ENCODE measurements at places on chromosomes 4 and X.
A peak's percentile ranks its signal among the peaks of the same experiment; 100 is the strongest.

DNA sequence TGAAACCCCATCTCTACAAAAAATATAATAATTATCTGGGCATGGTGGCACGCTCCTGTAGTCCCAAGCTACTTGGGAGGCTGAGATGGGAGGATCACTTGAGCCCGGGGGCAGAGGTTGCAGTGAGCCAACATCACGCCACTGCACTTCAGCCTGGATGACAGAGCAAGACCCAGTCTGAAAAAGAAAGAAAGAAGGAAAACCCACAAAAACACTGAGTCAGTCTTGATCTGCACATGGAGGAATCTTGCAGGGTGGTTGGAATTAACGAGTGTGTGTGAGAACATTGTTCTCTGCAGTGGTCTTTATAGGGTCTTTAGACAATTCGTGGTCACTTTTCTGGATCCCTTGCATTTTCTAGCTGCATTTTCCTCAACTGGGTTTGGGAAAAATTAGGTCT, 23.2 kb downstream of the ADD1 start:
- peak; percentile 46 for DNase-seq

DNA sequence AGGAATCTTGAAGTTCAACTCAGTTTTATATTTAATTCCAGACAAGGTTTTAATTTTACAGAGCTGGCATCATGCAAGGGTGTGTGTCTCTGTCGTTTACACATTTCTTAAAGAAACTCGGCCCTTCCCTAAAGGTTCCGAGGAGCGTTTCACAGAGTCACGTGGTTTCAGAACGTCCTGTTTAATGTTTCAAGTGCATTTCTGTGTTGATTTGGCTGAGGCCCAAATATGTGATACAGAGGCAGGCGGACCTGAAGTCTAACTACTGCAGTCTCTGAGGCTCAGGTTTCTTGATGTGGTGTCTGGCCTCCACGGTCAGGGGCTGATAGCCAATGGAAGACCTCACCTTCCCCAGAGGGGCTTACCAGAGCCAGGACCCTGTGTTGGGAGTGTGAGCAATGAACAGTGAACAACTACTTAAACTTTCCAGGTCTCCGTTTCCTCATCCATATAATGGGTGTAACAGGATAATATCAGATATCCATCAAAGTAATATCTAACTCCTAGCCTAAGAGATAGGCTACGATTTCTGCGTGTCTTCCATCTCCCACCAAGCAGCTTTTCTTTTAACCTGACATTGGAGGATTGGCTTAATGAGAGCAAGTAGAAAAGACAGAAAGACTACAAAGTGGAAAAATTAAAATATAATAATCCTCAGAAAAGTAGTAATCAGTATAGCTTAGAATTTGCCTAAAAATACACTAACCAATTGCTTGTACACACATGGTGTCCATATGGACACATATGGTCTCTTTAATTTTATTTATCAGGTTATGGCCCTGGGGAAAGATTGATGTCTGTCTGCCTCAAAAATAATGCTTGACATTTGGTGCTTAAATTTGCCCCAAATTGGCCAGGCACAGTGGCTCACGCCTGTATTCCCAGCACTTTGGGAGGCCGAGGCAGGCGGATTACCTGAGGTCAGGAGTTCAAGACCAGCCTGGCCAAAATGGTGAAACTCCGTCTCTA, 50.0 kb upstream of the TRIM2 start:
- DNase-seq = peak; percentile 34

GRCh38 chr4:65646136-65646535, 24.2 kb downstream of the EPHA5 start:
- DNase-seq = no peak

DNA sequence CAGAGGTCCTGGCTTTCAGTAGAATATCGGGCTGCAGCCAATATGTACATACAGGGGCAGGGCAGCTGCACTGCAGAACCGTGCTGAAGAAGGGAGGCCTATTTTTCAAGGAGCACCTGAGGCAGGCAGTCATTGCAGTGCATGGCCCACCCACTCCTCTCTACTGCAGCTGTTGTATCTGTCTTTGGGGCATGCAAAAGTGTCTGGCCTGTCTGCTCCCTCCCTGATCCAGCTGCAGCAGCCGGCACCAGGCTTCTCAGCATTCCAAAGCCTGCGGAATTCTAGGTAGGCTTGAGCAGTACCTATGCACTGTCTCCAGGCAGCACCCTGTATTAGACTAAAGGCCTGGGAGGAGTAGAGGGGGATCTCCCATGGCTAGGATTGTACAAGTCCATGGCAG, 415.2 kb upstream of the MAGEB16 start:
- no peak for DNase-seq

DNA sequence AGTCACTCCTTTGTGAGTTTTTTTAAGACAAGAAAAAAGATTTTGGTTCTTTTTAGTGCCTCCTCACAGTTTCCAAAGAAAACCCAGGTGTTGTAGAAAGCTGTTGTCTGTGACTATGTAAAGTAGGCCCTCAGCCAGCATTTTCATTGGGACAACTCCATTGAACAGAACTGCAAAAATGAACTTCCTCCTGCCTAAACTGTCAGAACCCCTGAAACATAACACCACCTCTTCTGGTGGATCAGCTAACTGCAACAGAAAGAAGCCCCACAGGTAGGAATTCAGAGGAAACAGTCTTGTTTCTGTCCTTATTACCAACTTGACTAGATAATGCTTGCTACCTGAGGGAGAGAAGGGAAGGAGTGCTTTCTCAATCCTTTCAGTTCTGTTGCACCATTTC, 3.4 kb upstream of the ATP11C start:
- no peak for DNase-seq

DNA sequence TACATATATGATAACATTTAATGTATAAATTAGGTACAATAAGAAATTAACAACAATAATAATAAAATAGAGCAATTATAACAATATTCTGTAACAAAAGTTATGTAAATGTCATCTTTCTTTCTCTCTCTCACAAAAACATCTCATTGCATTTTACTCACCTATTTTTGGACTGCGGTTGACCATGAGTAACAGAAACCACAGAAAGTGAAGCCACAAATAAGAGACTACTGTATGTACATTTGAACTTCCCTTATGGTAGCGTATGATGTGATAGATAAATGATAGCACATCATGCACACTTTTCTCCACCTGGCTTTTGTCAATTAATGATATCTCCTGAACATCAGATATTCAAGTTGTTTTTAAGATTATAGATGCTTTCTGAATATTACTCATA, 80.5 kb downstream of the HNRNPD start:
- no peak for DNase-seq

DNA sequence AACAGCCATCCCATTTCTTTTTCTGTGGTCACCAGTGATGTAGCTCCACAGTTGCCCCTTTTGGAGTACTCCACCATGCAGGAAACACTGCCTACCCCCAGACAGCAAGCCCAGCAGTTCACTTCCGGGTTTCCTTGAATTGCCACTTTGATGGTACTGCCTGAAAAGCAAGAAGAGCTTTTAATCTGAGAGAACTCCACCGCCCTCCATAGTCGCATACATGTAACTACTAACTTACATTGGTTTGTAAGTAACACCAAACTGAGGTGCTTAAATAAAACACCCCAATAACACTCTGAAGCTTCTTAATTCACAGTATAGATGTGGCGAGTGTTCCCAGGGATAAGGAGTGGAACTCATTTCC, 53.6 kb upstream of the HPSE start:
- DNase-seq = no peak

GRCh38 chr4:57220734-57221133, 110.5 kb upstream of the IGFBP7 start:
- no peak for DNase-seq

DNA sequence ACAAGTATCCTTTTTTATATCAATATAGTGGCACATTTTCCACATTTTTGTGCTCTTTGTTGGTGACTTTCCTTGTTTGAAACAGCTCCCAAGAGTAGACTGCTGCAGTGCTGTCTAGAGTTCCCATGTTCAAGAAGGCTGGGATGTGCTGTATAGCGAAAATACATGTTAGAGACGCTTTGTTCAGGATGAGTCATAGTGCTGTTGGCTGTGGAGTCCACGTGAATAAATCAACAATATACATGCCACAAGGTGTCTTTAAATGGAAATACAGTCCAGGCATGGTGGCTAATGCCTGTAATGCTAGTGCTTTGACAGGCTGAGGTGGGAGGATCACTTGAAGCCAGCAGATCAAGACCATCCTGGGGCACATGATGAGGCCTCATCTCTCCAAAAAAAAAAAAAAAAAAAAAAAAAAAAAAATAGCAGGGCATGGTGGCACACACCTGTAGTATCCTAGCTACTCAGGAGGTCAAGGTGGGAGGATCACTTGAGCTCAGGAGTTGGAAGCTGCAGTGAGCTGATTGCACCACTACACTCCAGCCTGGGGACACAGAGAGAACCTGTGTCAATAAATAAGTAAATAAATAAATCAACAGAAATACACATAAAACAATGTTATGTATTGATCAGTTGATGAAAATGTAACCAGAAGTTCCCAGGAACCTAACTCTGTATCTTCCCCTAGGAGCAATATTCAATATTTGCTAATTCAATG, 256.8 kb upstream of the STS start:
- DNase-seq = no peak

DNA sequence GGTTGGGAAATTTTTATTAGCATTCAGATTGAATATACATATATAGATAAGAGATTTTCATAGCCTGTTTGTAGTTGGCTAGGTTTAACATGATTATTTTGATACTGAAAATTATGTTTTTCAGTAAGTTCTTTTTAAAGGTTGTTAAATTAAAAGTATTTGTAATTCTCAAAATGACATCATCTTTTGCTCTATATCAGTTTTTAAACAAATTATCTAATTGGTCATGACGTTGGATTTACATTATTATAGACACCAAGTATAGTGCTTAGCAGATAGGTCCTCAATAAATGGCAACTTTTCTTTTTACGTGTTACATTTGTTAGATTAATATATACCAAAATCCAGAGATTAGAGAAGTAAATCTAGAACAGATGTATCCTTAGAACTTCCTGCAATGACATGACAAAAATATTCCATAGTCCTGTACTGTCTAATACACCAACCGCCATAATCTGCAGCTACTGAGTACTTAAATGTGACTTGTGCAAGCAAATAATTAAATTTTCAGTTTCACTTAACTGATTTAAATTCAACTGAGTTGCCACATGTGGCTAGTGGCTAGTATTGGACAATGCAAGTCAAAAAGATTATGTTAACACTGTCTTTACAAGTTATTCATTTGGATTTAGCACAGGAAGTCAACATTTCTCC, 1613.1 kb upstream of the TENM3 start:
- no peak for DNase-seq

DNA sequence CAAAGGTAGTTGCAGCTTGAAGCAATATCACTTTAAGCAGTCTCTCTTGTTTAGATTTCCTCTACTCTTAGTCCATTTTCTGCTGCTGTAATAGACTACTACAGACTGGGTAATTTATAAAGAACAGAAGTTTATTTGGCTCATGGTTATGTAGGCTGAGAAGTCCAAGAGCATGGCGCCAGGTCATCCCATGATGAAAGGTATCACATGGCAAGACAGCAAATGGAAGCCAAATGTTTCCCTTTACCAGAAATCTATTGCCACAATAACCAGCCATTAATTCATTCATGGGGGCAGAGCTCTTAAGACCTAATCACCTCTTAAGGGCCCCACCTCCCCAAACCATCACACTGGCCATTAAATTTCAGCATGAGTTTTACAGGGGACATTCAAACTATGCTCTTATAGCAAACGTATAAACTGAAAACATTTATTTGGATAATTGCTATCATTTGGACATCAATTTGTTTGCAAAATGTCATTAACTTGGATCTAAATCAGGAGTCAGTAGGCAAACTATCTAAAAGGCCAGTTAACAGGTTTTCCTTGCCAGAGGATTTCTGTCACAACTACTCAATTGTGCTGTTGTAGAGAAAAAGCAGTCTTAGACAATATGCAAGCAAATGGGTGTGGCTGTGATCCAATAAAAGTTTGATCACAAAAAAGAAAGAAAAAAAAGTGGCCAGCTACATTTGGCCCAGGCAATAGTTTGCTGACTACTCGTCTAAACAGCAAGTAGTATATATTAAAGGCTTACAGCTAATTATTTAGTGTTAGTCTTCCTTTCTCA, 75.7 kb upstream of the GUCY1A1 start:
- DNase-seq = no peak

- DNase-seq = peak; percentile 32
These were observed 27.4 kb upstream of the CCSER1 start for GRCh38 chr4:90099812-90100211.

- DNase-seq = no peak
These were observed 398.6 kb upstream of the RASGEF1B start for GRCh38 chr4:81870275-81870674.

Measured in astrocyte of the spinal cord (primary cell).